ENCODE measurements at places on chromosomes 6 and 20. TPM values are rescaled to one million over a fixed set of nuclear protein-coding genes. Genes with fewer than 3 reads are reported as not detected.

TXLNB gene
- 0.04 TPM for total RNA-seq

TFAP2C gene
- total RNA-seq = 29.6 TPM

PPARD gene
- 17.9 TPM for total RNA-seq

DEFB124 gene
- total RNA-seq = not detected

- no peak for DNase-seq
Measured at GRCh38 chr20:4261333-4262284, 246.3 kb upstream of the RNF24 start.

DNA sequence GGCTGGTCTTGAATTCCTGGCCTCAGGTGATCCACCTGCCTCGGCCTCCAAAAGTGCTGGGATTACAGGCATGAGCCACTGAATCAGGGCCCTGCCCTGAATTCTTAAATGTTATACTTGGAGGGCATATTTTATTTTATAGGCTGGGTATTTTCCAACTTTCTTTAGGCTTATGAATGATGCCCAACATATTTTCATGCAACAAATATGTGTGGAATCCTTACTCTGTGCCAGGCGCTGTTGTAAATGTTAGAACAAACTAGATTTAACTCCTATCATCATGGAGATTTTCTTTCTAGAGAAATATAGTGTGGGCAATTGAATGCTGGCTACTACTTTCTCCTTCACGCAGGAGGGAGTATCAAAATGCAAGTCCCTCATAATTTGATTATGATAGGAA, 71.2 kb downstream of the SAMD5 start:
- no peak for DNase-seq

GRCh38 chr20:22581437-22582385, 2.7 kb downstream of the FOXA2 start:
- no peak for DNase-seq

DNA sequence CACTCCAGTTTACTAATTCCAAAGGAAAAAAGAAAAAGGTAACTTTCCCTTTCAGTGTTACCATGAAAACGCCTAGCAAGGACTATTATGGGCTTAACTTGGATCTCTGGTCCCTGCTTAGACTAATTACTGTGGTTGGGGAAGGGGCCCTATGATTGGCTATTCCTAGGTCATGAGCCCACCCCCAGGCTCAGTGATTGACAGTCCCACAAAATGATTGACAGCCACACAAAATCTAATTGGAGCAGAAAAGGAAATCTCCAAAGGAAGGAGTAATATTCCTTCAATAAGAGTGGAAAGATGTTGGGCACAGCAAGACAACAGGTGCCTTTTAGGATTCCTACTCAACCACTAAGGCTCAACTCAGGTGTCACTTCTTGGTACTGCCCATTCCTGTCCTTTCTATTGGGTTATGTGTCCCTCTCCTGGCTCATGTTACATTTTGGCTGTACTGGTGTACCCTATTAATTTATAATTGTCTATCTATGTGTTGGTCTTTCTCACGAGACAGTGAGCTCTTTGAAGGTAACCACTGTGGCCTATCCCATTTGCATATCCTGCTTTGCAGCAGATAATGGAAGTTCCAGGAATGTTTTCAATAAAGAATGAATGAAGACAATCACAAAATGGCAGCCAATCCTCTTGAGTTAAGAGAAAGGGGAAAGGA, 5.5 kb upstream of the UTRN start:
- no peak for DNase-seq

GRCh38 chr6:158357570-158358216, 45.4 kb downstream of the TULP4 start:
- no peak for DNase-seq

GRCh38 chr20:48238326-48238725, 453.0 kb upstream of the SULF2 start:
- DNase-seq = no peak

DNA sequence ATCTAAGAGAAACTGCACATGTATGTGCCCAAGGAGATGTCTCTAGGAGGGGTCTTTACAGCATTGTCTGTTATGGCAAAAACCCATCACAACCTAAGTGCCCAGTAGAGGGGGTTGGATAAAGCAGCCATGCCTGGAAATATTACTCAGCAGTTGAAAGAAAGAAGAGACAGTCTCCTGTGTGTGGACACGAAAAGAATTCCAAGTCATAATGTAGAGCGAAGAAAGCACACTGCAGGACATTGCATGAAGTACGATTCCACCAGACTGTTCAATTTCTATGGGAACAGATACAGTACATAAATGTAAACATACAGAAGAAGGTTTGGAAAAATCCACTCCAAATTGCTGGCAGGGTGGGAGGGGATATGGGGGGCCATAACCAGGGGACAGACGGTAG, 7.3 kb upstream of the TGM2 start:
- DNase-seq = no peak

Measured in esophagus squamous epithelium (tissue), 5 donors.